Stimulated activated CD8-positive, alpha-beta memory T cell treated with anti-CD3 and anti-CD28 coated beads, Interleukin-4, amount 100 ng/mL, for 24 hours (primary cell): ENCODE measurements at places on chromosomes 2 and 18.

- DNase-seq: no peak
These were observed 53.3 kb downstream of the TRAPPC12 start for GRCh38 chr2:3432693-3433338.

DNA sequence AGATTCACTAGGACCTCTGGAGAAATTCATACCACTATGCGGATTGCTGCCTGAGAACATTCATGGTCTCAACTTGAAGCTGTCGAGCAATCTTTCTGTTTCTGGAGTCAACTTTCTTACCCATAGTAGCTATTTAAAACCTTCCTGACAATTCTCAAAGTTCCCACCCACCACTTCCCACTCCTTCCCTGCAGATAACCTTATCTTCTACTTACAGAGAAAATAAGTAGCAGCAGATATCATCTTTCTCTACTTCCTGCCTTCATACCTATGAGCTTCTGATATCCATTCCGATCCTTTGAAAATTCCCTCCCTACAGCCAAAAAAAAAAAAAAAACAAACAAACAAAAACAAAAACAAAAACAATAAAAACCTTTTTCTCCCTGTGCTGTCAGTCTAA, 81.2 kb upstream of the CYRIA start:
- no peak for DNase-seq

GRCh38 chr2:19346983-19347618, 11.3 kb downstream of the OSR1 start:
- DNase-seq: no peak

GRCh38 chr2:186187854-186188253, 298.2 kb upstream of the ZC3H15 start:
- no peak for DNase-seq

- no peak for DNase-seq
These were observed 98.3 kb upstream of the LDLRAD4 start for GRCh38 chr18:13120255-13120654.
